AG20443 (cell line): ENCODE measurements at places on chromosomes 12 and 14.

GRCh38 chr12:9405886-9406563 lies 197.8 kb upstream of the PZP start:
- DNase-seq, result no peak

GRCh38 chr12:117344716-117345115 lies 16.7 kb downstream of the NOS1 start:
- no peak for DNase-seq

DNA sequence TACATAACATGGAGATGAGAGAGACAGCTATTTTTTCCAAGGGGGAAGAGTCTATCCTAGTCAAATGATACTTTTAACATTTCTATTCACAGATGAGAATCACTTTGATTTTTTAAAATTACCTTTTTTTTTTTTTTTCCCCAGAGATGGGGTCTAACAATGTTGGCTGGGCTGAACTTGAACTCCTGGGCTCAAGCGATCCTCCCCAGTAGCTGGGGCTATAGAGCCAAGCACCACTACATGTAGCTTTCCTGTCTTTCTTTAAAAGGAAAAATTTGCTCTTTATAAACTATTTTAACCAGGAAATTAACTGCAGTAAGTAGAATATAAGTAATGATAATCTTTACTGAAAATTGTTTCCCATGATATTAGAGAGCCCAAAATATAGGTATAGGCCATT lies 3.3 kb downstream of the PRICKLE1 start:
- no peak for DNase-seq

- no peak for DNase-seq
Measured at GRCh38 chr14:81633496-81633895, 99.8 kb upstream of the SEL1L start.

- DNase-seq, result no peak
Measured at GRCh38 chr14:73727166-73727565, 13.0 kb upstream of the PNMA1 start.

- no peak for DNase-seq
Measured at GRCh38 chr14:69092840-69093422, 60.0 kb downstream of the DCAF5 start.

DNA sequence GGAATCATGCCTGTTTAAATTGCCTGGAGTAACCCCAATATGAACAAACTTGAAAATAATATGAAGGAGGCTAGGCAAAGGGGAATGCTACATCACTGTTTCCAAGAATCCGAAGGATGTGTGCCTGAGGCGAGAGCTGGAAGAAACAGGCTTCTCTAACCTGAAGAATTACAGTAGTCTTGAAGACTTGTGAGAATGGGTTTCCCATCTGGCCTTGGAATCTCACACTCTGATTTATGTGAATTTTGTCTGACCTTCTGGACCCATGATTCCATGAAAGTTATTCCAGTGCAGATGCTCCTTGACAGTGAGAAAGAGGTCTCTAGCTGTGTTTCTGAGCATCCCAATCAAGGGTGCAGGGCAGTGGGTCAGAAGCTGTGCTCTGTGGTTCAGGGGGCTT lies 122.1 kb upstream of the PARP11 start:
- DNase-seq, result no peak

DNA sequence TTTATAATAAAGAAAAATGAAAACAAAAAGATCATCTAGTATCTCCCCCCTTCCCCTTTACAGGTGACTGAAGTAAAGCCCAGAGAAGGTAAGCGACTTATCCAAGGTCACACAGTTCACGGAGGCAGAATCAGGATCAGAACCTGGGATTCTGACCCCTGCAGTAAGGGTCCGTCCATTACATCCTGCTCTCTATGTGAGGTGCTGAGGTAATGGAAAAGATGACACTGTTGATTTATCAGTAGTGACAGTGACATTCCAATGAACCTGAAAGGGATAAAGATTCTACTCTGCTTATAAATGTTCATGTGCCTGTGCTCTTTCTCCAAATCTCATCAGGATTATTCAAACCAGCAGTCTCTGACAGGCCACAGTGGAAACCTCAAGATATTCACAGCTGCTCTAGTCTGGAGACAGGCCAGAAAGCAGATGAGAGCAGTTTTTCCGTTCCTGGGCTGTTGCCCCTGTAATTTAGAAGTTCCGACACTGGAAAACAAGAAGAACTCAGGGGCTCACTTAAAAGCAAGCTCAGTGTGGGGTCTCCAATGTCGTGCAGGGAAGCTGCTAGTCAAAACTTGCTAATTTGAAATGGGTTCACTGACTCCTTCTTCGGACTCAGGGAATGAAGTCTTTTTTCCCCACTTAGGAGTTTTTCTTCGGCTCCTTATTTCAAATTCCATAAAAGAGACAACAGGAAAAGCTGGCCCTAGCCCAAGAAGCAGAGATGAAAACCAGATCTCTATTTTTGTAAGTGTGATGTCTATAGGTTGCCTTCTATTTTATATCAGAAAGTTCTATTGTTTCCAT lies 131.8 kb upstream of the EEA1 start:
- DNase-seq, result peak; percentile 61

GRCh38 chr12:76449583-76449982 lies 101.4 kb upstream of the BBS10 start:
- DNase-seq, result no peak

- DNase-seq, result no peak
Measured at GRCh38 chr12:27696864-27697564, 767 bp downstream of the REP15 start.

DNA sequence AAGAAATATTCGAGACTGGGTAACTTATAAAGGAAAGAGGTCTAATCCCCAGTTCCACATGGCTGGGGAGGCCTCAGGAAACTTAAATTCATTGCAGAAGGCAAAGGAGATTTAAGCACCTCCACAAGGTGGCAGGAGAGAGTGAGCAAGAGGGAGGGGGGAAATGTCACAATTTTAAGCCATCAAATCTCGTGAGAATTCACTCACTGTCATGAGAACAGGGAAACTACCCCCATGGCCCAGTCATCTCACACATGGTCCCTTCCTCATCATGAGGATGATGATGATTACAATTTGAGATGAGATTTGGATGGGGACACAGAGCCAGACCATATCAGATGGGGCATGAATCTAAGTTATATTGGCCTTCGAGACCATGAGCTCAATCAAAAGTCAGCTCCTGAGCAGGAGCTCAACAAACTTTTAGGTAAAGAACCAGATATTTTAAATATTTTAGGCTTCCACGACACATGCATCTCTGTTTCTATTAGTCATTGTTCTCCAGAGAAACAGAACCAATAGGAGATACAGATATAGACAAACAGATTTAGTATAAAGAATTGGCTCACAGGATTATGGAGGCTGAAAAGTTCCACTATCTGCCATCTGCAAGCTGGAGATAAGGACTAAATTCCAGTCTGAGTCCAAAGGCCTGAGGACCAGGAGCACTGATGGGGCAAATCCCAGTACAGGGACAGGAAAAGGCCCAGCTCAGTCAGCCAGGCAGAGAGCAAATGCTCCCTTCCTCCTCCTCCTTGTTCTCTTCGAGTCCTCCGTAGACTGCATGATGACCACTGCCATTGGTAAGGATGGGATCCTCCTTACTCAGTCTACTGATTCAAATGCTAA lies 24.9 kb downstream of the DGLUCY start:
- no peak for DNase-seq

GRCh38 chr12:109731231-109731731 lies 17.7 kb downstream of the FAM222A start:
- no peak for DNase-seq

DNA sequence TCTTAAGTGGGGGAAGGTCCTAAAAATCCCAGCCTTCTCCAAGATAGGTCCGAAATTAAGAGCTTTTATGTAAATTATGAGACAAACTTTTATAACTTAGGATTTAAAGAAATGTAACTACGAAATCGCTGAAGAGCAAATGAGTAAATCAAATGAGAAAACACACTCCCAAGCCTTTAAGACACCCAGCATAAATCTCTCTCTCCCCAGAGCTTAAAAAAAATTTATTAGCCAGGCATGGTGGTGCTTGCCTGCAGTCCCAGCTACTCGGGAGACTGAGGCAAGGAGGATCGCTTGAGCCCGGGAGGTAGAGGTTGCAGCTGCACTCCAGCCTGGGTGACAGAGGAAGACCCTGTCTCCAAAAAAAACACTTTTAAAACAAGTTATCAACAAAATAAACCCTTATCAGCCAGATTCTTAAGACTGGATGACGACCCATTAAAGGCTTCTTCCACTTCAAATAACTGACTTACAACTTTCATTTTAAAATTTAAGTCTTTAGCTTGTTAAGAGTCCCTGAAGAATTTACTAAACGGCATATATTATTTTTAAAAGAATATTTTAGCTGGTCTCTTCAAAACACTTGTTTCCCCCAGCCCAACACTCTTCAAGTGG lies 3.2 kb downstream of the PTGES3 start:
- DNase-seq, result no peak

- no peak for DNase-seq
Measured at GRCh38 chr12:15705606-15706005, 83.6 kb downstream of the EPS8 start.

DNA sequence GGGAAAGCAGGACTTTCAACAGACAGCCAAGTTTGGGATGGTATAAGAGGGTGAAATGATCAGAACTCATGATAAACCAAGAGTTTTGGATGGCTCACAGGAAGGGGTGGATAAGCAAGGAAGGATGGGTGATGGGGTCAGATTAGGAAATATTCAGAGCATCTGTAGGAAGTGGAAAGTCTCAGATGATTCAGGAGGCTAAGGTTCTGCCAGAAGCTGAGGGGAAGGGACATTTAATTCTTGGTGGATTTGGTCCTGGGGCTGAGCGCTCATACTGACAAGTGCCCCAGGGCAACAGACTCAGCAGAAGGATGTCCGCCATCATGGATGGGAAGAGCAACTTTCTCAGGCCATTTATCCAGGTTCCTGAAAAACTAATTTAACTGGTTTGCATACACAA lies 28.4 kb upstream of the BDKRB2 start:
- DNase-seq, result peak; percentile 77

DNA sequence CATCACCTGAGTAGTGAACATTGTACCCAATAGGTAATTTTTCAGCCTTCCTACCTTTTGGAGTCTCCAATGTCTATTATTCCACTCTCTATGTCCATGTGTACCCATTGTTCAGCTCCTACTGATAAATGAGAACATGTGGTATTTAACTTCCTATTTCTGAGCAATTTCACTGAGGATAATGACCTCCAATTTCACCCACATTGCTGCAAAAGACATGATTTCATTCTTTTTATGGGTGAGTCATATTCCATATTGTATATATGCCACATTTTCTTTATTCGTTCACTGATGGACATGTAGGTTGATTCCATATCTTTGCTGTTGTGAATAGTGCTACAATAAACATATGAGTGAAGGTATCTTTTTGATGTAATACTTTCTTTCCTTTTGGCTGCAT lies 16.4 kb upstream of the BTG1 start:
- no peak for DNase-seq

GRCh38 chr14:38122241-38122640 lies 85.5 kb upstream of the SSTR1 start:
- DNase-seq, result no peak

GRCh38 chr14:83828406-83828805 lies 1701.5 kb upstream of the FLRT2 start:
- no peak for DNase-seq

GRCh38 chr12:1091350-1091749 lies 100.3 kb downstream of the ERC1 start:
- no peak for DNase-seq

DNA sequence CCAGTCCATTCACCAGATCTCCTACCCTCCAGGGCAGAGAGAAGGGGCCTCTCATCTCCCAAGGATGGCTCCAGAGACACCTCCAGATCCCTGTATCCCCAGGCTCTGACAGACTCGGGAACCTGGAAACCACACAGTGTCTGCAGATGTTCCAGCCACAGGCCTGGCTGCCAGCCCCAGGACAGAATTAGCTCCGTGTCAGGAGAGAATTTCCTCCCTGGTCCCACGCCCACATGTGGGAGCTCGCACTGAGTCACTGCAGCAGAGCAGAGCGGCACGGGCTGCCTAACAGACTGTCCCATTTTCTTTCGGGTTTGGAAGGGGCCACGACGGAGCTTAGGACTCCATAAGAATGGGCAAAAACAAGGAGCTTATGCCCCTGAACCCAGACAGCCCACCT lies 33.6 kb downstream of the CMKLR1 start:
- DNase-seq, result peak; percentile 93

DNA sequence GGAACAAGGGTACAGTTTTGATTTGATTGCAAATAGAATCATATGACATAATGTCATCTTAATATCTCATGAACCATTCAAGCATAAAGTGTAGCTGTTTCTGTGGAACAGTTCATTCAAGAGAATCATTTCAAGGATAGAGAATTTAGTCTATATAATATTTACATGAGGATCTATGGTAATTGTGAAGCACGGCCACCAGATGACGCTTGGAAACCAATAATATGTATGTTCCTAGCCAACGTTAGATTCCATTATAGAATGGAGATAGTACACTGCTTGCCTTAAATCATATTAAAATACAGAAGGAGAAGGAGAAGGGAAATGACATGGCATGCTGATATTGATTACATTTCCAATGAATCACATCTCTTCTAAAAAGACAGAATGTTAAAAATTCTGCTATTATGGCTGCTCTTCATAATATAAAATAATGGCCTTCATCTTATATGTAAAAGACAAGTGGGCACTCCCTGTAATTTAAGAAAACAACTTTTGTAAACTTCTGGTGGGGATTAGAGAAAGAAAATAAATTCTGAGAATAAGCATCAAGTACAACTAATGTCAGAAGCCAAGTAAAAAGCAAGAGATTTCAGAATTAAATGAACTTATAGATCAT lies 351.0 kb downstream of the NAV3 start:
- DNase-seq, result no peak

DNA sequence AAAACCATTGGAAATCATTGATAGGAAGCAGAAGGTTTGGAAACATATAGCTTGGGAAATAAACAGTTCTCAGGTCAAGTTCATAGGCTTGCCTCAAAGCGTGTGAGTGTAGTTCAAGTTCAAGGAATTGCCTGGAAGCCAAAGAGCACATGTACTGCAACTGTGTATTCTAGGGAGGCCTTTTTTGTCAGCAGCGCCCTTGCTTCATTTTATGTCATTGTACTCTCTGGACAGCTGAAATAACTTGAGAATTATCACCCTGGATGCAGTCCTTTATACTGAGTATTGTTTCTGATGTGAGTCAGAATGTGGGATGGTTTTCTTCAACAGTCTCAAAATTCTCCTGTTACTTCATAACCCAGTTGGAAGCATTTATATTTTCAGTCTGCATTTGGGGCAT lies 16.0 kb upstream of the EVL start:
- peak; percentile 48 for DNase-seq

DNA sequence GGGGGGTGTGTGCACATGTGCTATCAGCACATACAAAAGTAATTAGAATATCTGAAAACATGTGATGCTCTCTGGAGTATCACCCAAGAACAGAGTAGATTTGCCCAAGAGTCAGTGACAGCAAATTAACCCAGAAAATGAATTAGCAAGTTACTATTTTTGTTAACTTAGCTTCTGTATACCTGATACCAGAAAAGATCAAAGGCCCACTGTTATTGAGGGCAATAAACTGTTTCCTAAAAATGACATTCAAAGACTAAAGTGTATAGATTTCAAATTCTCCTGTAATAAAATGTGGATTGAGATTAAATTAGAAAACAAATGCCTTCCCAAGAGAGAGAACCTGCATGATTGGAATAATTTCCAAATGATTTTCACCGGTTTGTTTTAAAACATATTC lies 184.7 kb downstream of the MED13L start:
- no peak for DNase-seq

GRCh38 chr12:19850346-19851065 lies 411.2 kb downstream of the AEBP2 start:
- peak; percentile 42 for DNase-seq

- DNase-seq, result no peak
Measured at GRCh38 chr12:79223210-79223609, 358.6 kb downstream of the SYT1 start.
